IMR-90 (cell line): ENCODE measurements at places on chromosomes 1 and 21. TPM values are rescaled to one million over a fixed set of nuclear protein-coding genes. Genes with fewer than 3 reads are reported as not detected.

DNA sequence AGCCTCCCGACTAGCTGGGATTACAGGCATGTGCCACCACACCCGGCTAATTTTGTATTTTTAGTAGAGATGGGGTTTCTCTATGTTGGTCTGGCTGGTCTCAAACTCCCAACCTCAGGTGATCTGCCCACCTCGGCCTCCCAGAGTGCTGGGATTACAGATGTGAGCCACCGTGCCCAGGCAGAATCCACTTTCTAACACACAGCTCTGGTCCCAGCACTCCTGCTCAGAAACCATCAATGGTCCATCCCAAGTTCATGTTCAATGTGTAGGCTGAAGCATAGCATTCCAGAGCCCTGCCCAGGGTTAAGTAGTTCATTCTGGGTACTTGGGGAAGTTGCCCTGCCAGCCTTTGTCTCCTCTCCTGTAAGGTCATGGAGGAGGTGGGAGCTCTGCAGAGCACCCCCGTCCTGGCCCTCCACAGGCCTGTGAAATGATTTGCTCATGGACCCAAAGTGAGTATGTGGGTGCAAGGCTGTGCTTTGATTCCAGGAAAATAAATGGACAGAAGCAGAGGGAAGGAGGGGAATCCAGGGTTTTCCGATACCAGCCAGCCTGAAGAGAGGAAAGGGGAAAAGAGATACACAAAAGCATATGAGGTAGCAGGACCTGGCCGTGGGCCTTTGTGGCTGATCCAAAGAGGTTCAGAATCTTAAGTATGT lies 55.2 kb downstream of the NENF start:
- DNase-seq: no peak

GRCh38 chr21:41368735-41369104 lies 6.9 kb downstream of the MX2 start:
- no peak for DNase-seq

DNA sequence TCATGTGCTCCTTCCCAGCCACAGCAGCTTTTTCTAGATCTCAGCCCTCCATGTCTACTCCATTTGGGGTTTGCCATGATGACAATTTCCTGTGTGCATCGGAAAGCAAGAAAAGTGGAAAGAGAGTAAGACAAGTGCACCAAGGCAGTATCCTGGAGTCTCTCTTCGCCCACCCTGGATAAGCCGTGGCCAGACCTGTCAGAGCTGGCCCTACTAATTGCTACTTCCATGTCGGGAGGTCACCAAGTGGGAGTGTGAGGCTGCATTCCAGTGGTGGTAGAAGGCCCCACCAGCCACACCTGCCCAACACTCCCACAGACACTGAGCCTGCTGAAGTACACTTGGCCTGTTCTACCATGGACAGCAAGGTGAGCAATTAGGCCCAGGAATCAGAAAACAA lies 14.0 kb upstream of the LORICRIN start:
- no peak for DNase-seq

Gene PLXNA2
- total RNA-seq: 0.56 and 0.72 TPM in 2 replicates

GRCh38 chr1:53585129-53585528 lies 125.9 kb downstream of the DMRTB1 start:
- DNase-seq: peak; percentile 83

Gene PRRC2C
- total RNA-seq: 58.3 and 66.4 TPM in 2 replicates

DNA sequence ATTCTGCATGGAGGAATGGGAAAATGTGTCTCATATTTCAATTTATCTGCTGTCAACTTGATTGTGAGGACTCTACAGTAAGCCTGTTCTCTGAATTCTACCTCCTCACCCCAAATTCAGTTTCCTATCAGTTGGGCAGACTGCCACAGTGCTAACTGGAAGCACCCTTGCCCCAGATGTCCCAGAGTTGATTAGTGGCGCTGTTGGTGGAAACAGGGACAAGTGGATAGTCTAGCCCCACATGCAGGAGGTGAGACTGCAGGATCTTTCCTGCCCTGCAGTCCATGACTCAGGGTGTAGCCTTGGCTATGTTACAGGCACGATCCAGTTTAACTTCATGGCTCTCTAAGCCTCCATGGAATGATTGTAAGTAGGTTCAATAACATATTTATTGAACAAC lies 22.1 kb downstream of the ADAM30 start:
- DNase-seq: no peak

Gene P3R3URF
- total RNA-seq: not detected in 2 replicates

- DNase-seq: no peak
These were observed 82.6 kb downstream of the GRIK3 start for GRCh38 chr1:36951761-36952160.

Gene PPM1J
- 1.4 and 1.8 TPM in 2 replicates for total RNA-seq

Gene POMGNT1
- total RNA-seq: 45.3 and 54.8 TPM in 2 replicates

- peak; percentile 57 for DNase-seq
These were observed 17.6 kb upstream of the IFI6 start for GRCh38 chr1:27689423-27690173.

GRCh38 chr1:24964811-24965570 lies 34.9 kb upstream of the RUNX3 start:
- peak; percentile 50 for DNase-seq

GRCh38 chr1:156221986-156222692 lies 9.3 kb downstream of the PMF1 start:
- DNase-seq: no peak

DNA sequence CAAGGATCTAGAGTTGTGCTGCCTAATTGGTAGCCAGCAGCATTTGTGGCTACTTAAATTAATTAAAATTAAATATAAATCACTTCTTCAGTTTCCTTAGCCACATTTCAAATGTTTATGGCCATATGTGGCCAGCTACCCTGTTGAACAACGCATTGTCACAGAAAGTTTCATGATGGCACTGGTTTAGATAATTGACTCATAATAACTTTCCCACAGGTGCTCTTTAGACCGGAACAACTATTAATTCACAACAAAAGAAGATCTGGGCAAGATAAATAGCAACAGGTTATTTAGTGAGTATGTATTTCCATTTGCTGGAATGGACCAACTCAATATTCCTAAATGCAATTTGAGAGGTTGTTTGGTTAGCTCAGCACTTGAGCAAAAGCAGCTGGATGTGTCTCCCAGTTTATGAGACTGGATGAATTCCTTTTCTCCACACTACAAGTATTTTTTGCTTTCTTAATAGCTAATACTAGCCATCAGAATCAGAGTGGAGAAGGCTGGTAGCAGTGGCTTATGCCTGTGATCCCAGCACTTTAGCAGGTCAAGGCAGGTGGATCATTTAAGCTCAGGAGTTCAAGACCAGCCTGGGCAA lies 3.7 kb upstream of the AMIGO1 start:
- no peak for DNase-seq

GRCh38 chr1:213183036-213183672 lies 132.1 kb downstream of the RPS6KC1 start:
- DNase-seq: no peak

DNA sequence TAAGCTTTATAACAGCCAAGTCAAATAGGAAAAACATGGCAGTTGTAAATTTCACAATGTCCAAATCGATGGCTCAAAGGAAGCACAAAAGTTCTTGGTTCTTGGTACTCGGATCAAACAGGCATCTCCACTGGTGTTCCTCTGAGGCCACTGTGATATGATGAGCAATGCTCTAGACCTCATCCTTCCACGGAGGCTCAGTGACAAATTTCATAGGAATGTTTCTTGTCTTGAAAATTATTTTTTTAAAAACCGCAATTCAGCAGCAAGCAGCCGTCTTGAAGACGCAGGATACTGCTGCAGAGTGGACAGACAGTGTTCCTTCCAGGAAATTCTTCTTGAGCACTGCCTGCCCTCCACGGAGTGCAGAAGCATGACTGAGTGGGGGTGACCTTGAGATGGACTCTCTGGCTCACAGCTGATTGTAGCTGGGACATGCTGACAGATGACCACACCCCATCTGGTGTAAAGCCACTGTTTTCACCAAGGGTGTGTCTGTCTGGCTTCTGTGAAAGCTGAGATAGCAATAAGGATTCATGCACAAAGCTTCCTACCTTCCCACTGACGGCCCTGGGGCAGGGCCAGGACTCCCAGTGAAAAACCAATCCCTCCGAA lies 61.9 kb downstream of the TIAM1 start:
- peak; percentile 96 for DNase-seq

GRCh38 chr1:174314433-174314832 lies 133.3 kb upstream of the GPR52 start:
- no peak for DNase-seq

Gene ZBTB8B
- total RNA-seq: not detected in 2 replicates

Gene CRNN
- not detected in 2 replicates for total RNA-seq

Gene PLEKHA6
- 5.0 and 8.2 TPM in 2 replicates for total RNA-seq

GRCh38 chr1:245332513-245332912 lies 177.7 kb downstream of the KIF26B start:
- DNase-seq: peak; percentile 7

Gene TBX15
- total RNA-seq: not detected in 2 replicates

DNA sequence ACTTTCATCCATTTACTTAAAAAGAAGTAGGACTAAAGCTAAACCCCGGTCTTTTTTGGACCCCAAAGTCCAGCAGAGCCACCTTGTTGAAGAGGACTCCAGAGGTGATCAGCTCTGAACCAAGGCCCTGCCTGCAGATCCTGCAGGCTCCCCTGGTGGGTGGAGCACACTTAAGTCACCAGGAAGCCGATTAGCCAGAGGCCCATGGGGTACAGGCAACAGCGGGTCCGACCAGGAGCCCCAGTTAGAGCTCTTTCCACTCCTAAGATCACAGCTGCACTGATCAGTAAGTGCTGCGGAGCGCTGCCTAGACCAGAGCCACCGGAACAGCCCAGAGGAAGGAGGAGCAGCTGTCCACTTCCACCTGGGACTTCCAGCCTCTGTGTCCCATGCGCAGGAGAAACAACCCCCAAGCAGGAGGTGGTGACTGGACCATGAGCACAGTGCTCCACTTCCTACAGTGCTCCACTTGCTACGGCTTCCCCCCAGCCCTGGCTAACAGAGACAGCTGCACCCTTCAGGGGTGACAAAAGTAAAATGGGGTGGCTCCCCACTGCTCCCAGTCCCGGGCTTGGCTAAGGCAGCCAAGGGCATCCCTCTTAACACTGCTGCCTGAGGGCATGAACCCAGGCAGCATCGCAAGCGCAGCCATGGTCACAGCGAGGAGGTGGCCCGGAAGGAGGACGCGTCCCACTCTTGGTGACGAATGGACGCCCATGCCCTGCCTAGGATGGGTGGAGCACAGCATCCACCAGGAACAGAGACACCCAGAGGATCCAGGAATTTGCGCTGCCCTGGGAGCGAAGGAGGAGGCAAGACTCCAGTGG lies 58.0 kb downstream of the NPHP4 start:
- no peak for DNase-seq

DNA sequence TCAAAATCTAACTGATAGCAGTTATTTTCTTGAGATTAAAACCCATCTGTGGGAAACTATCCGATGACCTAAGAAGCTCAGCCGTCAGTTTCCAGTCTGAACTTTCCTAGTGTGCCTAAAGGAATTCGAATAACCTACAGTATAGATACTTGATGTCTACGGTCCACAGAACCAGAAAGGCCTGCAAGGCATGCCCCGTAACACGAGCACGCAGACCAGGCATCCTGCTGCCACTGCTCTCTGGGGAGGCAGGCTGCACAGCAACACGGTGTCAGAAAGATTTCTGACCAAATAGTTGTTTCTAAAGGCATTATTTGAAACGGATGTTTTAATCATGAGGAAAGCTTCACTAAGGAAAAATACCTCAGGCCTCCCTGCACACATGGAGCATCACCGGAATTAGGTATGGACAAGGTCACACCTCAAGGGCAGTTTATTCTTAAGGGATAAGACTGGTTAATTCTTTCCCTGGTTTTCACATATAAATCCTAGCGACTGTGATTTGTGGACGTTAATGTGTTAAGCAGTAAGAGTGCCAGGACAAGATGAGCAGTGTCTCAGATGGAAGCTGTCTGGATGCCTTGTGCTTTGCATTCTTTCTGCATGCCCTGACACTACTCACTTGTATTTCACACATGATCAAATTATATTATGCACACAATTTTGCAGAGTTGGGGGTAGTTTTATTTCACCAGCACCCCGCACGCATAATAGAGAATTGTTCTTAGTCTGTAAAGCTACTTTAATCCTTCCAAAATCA lies 49.0 kb upstream of the NADK start:
- no peak for DNase-seq

DNA sequence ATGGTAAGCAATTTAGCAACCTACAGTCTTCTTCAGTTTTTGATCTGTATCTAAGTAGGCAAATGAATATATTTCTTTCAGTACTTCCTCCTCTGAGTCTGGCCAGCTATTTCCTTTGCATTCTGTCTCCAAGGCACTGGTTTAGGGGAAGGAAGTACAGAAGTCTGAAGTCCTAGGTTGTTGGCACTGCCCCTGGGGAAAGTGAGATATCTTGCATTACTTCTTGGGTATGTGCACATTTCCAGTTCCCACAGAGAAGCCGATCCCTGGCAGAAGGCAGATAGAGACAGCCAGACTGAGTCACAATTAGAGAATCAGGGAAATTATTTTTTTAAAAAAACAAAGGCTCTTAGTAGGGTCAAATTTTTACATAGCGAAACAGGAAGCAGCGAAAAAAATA lies 98.8 kb downstream of the RASAL2 start:
- DNase-seq: peak; percentile 72

DNA sequence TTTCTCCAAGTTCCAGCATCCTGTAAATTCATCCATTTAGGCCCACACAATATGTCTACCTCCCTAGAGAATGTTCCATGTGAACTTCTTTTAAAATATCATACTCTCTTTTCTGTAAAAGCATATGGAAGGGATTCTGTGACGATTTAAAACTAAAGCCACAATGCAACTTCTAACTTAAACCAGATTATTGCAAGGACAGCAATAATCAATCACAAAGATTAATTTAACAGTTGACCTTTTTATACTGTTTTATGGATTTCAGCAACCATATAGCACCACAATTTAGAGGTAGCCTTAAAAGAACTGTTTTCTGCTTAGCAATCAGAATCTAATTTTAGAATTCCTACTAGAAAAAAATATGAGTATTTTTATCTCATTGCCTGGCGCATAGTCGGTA lies 58.3 kb downstream of the DSCAM start:
- no peak for DNase-seq

DNA sequence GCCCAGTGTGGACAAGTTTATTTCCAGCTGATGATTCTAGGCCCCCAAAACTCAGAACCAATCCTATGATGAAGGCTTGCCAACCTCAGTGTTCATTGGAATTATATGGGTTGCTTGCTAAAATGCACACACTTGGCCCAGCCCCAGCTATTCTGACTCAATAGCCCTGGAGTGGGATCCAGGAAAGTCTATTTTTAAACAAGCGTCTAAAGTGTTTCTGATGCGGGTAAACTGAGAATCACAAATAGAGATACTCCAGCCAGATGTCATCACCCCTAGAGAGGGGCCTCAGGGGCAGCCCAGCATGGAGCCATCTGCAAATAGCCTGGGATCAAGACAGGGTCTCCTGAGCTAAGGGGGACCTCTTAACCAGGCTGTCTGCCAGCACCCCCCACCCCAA lies 46.0 kb downstream of the PKP1 start:
- DNase-seq: peak; percentile 69

Gene HTR1D
- total RNA-seq: under 0.01 and 0.18 TPM in 2 replicates

DNA sequence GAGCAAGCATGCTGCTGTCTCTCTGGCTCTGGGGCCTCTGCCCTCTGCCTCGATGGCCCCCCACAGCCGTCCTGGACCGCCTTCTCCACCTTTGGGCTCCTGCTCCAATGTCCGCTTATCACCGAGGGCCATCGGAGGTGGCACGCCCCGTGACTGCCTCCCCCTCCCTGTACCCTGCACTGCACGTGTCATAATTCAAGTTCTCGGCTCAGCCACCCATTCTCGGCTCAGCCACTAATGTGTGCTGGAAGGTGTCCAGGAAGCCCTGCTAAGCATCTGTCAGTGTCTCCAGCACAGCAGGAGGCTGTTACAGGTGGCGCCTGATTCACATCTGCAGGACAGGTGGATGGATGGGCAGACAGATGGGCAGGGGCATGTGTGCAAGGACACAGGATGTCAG lies 45.5 kb downstream of the TP73 start:
- no peak for DNase-seq
